ENCODE measurements at places on chromosomes 4 and X.

GRCh38 chr4:15376594-15376993 lies 51.2 kb upstream of the C1QTNF7 start:
- DNase-seq = no peak

DNA sequence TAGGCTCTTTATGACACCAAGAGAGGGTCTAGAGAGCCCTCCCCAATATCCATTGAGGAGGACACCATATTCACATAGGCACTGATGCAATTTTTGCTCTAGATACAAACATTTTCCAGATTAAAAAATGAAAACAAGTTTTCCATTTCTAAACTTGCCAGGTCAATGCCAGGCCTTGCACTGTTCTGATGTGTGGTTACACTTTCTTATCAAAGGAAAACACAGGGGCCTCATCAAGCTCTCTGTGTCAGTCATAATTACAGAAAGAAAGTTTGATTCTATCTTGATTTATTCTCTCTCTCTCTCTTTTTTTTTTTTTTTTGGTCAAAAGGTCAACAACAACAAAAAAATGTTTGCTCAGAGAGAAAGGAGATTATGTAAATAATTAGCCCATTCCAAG lies 80.2 kb upstream of the ACSL4 start:
- no peak for DNase-seq

GRCh38 chr4:185128272-185129119 lies 14.6 kb upstream of the SLC25A4 start:
- no peak for DNase-seq

DNA sequence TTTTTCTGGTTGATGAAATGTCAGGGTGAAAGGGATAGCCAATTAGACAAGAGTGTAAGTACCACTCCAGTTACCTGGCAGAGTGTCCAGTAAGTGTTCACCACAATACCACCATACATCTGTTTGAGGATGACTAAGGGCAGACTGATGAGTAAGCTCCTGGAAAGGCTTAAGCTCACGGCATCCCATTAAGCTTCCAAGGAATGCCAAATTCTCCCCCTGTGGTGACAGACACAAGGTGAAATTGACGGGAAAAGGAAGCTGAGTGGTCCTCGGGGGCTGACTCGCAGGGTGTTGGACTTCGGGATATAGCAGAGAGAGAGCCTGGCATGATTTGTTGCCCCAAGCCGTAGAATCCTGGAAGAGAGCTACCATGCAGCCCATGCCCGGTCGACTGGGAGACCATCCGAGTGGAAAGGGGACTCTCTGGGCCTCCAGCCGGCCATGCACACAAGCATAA lies 7.6 kb upstream of the BST1 start:
- DNase-seq = no peak

- DNase-seq = no peak
These were observed 42.5 kb upstream of the ANTXR2 start for GRCh38 chr4:80115368-80116181.

- DNase-seq = no peak
These were observed 208.6 kb upstream of the SFRP2 start for GRCh38 chr4:153997516-153997915.

Measured in coronary artery (tissue), 2 donors.